Kasumi-1 (cell line): ENCODE measurements at places on chromosomes 16 and 17.

GRCh38 chr17:81915331-81915730, 2.6 kb downstream of the SIRT7 start:
- DNase-seq = no peak

DNA sequence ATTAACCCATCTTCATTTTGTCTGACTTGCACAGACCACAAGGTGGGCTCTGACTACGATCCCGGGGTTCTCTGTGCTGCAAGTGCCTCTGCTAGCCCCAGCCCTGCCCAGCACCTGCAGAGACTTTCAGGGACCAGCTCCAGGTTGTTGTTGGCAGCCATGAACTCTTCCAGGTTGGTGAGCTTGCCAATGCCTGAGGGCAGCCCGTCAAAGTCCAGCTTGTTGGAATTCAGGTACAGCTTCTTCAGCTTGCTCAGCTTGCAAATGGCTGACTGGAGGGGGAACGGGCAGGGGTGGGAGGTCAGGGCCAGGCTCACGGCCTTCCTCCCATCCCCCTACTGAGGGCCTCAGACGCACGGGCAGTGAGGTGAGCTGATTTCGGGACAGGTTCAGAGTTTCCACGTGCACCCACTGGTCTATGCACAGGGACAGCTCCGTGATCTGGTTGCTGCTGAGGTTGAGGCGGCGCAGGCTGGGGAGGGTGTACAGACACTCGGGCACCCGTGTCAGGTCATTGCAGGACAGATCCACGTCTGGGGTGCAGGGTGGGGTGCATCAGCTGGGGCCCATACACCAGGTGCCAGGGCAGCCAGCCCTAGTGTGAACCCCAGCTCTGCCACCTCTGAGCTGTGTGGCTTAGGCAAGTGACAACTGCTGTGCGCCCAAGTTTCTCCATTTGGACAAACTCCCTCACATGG, 5.2 kb downstream of the FLII start:
- no peak for DNase-seq

DNA sequence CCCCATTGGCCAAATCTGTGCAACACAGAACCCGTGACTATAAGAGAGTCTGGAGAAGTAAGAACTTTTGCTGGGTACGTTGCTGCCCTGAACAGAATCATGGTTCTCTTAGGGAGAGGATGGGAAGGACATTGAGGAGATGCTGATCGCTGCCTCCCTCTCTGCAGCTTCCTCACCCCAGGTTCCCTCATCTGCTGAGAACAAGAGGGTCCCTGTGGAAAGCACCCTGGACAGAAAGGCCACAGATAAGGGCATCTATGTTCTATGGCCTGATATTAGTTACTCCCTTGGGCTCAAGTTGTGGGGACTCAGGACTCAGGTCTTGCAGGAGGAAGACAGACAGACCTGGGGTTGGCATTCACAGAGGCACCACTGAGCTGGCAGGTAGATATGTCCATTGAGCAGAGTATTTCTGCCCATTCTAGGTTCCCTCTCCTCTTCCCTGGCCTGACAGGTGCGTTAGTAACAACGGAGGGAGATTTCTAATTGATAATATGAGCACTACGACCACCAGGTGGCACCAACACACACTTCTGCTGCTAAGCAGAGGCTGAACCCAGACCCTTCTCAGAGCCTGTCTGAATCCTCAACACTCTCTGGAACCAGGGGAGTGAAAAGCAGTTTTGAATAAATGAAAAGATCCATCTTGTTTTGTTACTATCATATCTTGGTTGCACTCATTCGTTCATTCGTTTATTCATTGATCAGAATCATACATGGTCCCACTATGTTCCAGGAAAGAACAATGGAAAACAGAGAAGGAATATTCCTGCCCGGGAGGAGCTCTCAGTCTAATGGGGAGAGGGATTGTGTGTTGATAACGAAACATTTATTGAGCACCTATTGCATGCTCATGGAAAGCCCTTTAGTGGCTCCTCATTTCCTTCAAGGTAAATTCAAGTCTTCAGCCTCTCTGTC, 56.4 kb downstream of the SLC6A2 start:
- DNase-seq = peak; percentile 67

GRCh38 chr17:66786107-66786506, 48.8 kb upstream of the CACNG5 start:
- no peak for DNase-seq

DNA sequence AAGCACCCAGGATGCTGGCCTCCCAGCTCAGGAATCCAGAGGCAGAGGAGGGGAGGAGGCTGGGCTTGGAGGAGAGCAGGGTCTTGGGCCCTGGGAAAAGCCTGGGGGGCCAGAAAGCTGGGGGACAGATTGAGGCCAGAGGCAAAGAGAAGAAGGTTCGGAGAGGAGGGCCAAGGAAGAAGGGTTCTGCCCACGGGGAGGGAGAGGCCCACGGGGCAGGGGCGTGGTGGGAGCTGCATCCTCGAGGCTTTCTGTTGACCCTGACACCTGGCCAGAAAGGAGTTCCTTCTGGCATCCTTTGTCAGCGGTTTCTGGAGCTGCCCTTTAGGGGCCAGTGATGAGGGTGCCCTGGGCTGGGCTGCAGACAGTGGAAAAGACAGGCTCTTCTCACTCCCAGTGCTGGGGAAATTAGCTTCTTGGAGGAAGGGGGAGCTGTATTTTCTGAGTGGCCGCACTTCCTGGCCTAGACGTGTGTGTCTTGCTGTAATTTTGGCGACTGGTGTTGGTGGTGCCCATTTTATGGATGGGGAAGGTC, 308.7 kb downstream of the SEC14L1 start:
- DNase-seq = no peak

- DNase-seq = no peak
These were observed 25.0 kb downstream of the WNT9B start for GRCh38 chr17:46876353-46876887.

- no peak for DNase-seq
These were observed 26.7 kb downstream of the BBS2 start for GRCh38 chr16:56493126-56493525.

GRCh38 chr16:86925067-86925791, 346.9 kb downstream of the FOXL1 start:
- DNase-seq = no peak

DNA sequence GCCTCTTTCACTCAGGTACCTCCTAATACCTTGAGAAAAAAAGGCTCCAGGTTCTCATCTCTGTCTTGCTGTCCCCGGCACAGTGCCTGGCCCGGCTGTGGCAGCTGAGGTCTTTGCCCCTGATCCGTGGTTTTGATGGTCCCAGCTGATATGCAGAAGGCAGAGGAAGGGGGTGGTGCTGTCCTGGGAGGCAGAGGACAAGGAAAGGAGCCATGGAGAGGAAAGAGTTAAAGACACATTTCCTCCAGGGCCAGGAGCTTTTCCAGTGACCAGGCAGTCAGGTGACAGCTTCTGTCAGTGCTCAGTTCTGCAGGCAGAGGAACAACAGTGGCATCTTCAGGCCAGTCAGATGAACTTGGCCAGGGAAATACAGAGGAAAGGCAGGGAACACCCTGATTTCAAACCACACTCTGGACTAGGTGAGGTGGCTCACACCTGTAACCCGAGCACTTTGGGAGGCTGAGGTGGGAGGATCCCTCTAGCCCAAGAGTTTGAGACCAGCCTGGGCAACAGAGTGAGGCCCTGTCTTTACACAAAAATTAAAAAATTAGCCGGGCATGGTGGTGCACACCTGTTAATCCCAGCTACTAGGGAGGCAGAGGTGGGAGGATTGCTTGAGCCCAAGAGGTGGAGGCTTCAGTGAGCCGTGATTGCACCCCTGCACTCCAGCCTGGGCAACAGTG, 3.3 kb upstream of the COG1 start:
- DNase-seq = peak; percentile 70
